HFF-Myc (cell line): ENCODE measurements at places on chromosomes 11 and 22.

DNA sequence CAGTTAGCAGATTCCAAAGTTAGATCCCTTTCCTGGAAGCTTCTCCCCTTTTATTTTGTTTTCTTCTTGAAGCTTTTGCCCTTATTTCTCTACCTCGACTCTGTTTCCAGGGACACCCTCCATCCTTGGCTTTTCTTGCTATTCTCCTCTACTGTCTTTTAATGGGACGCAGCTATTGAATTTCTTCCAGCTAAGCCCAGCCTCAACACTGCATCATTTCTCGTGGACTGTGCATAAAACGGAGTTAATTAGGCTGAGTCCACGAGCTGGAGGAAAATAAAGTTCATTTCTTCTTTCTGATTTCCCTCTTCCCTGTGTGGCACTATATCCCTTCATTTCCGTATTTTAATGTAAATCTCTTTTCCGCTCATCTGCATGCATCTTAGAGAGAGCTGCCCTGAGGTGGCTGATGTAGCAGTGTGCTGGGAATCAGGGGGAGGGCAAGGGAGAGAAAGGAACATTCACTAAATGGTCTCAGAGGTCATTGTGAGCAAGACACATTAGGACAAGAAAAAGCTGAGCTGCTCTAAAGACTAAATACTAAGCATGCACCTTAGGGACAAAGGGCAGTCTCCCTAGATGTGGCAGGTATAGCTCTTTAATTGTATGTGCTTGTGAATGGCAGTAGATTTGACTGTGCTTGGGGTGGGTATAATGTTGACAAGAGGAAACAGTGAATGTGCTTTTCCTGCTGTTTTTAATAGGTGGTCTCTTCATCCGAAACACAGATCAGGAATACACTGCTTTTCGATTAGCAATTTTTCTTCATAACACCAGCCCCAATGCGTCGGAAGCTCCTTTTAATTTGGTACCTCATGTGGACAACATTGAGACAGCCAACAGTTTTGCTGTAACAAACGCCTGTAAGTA is 1.9 kb downstream of the GRIA4 start:
- DNase-seq = no peak

GRCh38 chr22:35053060-35053835 is 12.7 kb upstream of the ISX start:
- no peak for DNase-seq

GRCh38 chr11:119025541-119025940 is 5.1 kb downstream of the SLC37A4 start:
- DNase-seq = no peak

GRCh38 chr22:23580576-23581259 is 628 bp upstream of the IGLL1 start:
- DNase-seq = no peak
